Tibial nerve (tissue), 4 donors: ENCODE measurements at places on chromosomes 7 and 10.

DNA sequence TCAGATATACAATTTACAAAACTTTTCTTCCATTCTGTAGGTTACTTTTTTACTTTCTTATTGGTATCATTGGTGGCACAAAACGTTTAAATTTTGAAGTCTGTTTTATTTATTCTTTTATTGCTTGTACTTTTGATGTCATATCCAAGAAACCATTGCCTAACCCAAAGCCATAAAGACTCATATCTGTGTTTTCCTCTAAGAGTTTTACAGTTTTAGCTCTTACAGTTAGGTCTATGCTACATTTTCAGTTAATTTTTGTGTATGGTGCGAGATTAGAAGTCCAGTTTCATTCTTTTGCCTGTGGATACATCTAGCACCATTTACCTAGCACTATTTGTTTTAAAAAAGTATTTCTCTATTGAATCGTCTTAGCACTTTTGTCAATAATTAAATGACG is 53.7 kb downstream of the BLNK start:
- DNase-seq: no peak

- DNase-seq: no peak
Observed at GRCh38 chr10:92969151-92969550, 91.4 kb upstream of the CYP26C1 start.

DNA sequence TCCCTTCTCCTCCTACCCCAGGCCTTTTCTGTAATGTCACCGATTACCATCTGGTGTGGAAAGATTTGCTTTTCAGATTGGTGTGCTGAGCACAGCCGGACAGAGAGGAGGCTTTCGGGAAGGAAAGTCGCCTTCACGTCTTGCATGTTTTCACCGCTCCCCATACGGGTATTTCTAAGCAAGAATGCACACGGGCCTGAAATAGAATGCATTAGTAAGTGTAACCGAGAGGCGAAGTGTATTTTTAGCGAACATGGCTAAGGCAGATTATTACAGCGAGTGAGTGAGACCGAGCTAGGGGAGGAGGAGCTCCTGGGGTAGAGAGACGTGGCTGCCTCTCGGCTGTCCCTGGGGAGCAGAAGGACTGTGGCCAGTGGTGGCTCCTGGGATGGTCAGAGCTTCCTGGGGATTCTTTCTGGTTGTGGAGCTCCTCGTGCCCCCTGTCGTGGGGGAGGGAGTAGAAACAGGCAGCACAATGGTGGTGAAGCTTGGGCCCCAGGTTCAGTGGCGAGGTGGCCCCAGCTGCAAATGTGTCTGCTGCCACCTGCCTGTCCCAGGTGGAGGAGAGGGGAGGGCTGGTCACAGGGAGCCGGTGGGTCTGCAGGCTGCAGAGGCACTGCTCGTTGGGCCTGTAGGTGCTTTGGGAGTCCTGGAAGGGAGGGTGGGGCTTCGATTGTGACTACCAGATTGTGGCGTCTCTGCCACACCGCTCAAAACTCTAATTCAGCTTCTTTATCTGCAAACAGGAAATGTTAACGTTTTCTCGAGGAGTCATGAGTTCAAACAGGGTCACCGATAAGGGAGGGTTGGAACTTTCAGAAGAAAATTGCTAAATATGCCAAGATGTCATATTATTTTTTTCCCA is 135.8 kb downstream of the CAMK1D start:
- DNase-seq: no peak

DNA sequence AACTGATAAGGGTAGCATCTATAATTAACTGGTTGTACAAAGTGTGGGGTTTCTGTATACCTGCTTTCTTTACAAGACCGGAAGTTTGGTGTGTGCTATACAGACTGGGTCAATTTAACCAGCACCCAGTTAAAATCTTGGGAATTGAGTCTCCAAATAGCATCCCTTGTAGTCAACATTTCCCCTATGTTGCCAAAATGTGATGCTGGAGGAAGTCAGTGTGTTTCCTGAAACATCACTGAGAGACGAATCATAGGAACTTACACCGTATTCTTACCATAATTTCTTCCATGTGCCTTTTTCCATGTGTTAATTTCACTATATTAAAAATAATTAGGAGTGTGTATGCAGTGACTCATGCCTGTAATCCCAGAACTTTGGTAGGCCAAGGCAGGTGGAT is 1.7 kb downstream of the AKR1C4 start:
- no peak for DNase-seq

DNA sequence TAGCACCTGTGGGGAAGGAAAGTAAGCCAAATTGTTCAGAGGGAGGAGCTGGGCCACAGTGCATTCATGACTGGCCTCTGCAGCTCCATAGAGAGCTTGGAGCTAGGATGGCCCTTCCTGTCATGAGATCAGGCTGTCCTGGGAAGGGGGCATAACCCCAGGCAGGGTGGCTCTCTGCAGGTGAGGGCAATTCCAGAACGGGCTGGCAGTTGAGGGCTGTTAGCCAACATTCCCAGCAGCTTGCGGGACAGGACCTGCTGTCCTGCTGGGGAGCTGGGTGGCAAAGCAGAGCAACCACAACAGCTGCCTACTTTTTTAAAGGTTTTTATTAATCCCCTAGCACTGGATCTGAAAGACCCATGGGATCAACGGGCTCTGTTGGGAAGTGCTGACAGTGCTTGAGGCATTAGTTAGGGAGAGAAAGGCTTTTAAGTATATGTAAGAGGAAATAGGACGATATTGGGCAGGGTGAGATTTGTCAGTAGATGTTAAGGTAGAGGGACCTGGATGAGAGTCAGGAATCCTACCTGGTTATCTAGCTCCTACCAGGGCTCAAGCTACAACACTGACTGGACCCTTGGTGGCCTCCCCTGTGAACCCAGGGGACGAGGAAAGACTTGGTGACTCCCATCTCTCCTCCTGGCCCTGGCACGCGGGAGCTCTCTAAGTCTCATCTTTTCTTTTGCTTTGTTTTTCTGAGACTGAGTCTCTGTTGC is 77.8 kb downstream of the NAMPT start:
- no peak for DNase-seq
